SK-N-SH treated with all-trans-retinoic acid at 6 μM for 48 hours (cell line): ENCODE measurements at places on chromosomes 16 and 17.
A peak's percentile ranks its signal among the peaks of the same experiment; 100 is the strongest.

DNA sequence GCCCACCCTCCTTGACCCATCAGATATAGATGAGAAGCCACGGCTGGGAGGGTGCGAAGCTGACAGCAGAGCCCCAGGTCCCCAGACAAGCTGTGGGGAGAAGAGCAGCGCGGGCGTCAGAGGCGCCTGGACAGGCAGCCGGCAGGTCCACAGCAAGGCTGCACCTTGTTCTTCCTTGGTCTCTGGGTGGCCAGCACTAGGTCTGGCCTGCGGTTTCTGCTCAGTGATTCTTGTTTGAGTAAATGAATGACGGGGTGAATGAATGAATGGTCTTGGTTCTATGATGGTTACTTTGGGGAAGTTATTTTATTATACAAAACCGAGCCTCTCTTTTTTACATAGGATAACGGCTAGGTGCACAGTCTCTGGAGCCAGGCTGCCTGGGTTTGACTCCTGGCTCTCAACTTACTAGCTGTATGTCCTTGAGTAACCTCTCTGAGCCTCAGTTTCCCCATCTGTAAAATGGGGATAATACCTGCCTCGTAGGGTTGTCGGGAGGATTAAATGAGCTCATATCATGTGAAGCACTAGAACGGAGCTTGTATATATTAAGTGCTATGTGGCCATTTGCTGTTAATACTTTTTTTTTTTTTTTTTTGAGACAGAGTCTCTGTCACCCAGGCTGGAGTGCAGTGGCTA is 86.1 kb downstream of the RAB11FIP4 start:
- no peak for ATAC-seq

GRCh38 chr16:49597796-49598195 is 224.2 kb downstream of the C16orf78 start:
- ATAC-seq: no peak

- ATAC-seq: no peak
These were observed 3.9 kb upstream of the WFIKKN2 start for GRCh38 chr17:50831471-50831928.

GRCh38 chr17:75271955-75272847 is 1.2 kb upstream of the MIF4GD start:
- no peak for ATAC-seq

DNA sequence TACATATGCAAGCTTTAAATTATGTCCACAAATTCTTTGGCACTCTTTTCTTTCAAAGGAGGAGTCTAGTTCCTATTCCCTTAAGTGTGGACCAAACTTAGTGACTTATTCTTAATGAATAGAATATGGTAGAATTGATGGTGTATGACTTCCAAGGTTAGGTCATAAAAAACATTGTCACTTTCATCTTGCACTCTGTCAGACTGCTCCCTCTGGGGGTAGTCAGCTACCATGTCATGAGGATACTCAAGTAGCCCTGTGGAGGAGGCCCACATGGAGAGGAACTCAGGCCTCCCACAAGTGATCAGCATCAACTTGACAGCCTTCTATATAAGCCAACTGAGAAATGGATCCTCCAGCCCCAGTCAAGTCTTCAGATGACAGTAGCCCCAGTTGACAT is 58.0 kb upstream of the SCNN1B start:
- ATAC-seq: no peak

GRCh38 chr17:70110443-70110880 is 35.4 kb downstream of the KCNJ16 start:
- ATAC-seq: no peak

- ATAC-seq: no peak
These were observed 153.5 kb upstream of the RPL38 start for GRCh38 chr17:74049967-74050458.

GRCh38 chr16:974001-974601 is 3.3 kb upstream of the LMF1 start:
- no peak for ATAC-seq

- no peak for ATAC-seq
These were observed 72.1 kb upstream of the RCVRN start for GRCh38 chr17:9977180-9977575.

GRCh38 chr17:245611-246010 is 64.2 kb upstream of the DOC2B start:
- ATAC-seq: no peak

GRCh38 chr17:61412143-61412859 is 12.7 kb downstream of the TBX2 start:
- peak; percentile 65 for ATAC-seq

DNA sequence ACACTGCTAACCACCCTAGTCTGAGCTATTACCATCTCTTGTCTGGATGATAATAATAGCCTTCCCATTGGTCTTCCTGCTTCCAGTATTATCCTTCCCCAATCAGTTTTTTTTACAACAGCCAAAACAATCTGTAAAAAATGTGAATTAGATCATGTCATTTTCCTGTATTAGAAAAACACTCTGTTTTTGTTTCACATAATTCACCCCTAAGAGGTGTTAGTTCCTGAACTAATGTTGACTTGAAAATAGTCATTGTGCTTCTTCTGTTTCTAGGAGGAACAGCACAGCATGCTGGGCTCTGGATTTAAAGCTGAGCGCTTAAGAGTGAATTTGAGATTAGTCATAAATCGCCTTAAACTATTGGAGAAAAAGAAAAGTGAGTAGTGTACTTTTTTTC is 20.0 kb downstream of the IST1 start:
- ATAC-seq: no peak

DNA sequence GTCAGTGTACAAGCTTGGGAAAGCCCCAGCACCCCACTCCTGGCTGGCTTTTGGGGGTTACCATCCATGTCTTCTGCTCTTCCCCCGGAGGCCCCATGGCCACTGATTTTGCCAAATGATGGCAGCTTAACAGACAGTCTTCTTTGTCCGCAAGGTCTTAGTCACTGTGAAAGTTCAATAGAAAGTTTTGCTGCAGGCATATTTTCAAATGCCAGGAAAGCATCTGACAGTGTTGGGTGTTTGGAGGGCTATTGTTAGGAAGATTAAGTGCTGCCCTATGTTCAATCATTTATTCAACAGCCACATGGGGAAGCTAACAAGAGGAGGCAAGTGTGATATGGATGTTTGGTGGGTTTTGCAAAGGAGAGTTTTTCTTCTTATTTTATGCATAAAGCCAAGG is 122.4 kb downstream of the TOX3 start:
- ATAC-seq: no peak

- ATAC-seq: no peak
These were observed 32.8 kb downstream of the DHX38 start for GRCh38 chr16:72126429-72126765.

- ATAC-seq: no peak
These were observed 9.1 kb downstream of the LDHD start for GRCh38 chr16:75107505-75107904.

- no peak for ATAC-seq
These were observed 86.8 kb upstream of the HSBP1 start for GRCh38 chr16:83720981-83721380.

DNA sequence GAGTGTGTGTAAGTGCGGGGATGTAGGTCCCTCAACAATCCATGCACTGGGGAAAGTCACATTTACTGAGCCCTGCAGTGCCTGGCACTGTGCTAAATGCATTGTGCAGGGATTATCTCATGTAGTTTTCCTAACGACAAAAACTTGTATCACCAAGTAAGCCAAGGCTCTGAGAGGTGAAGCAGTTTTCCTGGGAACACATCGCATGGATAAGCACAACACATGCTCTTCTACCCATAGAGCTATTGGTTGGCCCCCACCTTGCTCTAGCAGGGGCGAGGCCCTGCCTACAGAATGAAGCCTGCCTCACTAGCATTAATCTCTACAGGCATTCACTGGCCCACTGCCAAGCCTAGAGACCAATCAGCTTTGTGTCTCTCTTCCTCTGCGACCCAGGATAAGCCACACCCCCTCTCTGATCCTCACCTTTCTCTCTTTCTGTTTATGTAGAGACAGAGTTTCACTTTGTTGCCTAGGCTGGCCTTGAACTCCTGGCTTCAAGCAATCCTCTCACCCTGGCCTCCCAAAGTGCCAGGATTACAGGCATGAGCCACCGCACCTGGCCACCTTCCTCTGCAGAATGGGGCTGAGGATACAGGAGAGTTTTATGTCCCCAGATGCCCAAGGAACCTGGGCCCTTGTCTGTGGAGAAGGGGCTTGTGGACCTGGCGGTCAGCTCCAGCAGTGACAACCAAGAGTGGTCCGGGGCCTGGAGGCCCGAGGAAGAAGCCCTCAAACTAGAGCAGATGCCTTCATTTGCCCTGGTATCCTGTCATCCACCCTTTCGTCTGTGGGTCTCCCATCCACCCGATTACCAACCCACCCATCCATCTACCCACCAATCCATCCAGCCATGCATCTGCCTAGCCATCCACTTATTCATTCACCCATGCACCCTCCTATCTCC is 12.8 kb downstream of the CDH16 start:
- ATAC-seq: no peak
